Omental fat pad (tissue), 4 donors: ENCODE measurements at places on chromosomes 7 and 10. TPM values are rescaled to one million over a fixed set of nuclear protein-coding genes. Genes with fewer than 3 reads are reported as not detected.
A peak's percentile ranks its signal among the peaks of the same experiment; 100 is the strongest.

- no peak for DNase-seq
Observed at GRCh38 chr7:103538964-103539709, 93.1 kb upstream of the SLC26A5 start.

DNA sequence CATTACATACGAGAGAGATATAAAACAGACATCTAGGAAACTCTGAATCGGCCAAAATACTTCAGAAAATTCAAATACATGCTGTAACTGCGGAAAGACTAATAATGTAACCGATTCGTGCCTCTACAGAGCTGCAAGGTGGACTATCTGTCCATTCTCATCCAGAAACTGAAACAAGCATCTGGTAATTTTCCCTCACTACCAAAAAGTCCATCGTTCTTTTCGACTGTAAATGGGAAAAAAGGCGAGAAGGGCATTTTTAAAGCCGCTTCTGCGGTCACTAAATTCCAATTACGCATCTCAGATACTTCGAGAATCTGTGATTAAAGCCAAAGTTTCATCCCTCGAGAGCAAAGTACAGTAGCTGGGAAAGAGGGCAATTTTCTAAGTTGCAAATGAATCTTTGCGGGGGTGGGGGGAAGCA lies 1.3 kb downstream of the OGA start:
- no peak for DNase-seq

GRCh38 chr10:70601746-70602145 lies 795 bp downstream of the PRF1 start:
- DNase-seq = no peak

GRCh38 chr7:40571796-40572195 lies 437.0 kb downstream of the SUGCT start:
- no peak for DNase-seq

GRCh38 chr7:123401295-123401694 lies 133.1 kb downstream of the IQUB start:
- DNase-seq = no peak

GRCh38 chr7:21463524-21463923 lies 35.6 kb downstream of the SP4 start:
- DNase-seq = no peak

DNA sequence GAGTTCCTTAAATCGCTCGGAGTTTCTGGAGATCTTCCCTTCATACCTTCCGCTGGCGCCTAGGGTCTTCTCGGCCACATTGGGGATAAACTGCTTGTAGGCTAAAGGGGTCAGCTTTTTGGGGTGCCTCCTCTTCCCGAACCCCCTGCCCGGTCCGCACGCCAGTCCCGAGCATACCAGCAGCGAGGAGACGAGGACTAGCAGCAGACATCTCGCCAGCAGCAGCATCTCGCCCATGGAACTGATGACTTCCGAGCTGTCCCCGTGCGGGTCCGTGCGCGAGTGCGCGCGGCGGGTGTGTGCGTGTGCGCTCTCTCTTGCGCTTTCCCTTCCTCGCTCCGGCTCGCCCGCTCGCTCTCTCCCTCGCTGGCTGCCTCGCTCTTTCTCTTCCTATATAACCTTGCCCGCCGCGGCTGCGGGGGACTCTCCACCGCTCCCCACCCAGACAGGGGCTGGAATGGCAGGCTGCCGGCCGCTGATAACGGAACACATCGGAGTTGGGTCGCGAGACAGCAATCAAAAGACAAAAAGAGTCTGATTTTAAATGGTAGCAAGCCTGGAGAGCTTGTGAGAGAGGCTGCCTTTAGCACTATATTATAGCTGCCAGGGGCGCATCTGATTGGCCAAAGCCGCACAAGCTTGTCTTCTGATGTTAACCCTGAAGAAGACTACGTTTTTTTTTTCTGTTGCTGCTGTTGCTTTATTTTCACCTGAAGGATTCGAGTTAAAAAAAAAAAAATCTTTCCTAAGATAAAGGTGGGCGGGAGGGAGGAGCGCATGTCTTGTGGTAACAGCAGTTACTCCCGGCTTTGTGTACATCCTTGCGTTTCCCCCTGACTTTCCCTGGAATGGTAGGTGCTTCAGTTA lies at the start of gene SHH:
Gene SHH (minus strand): TSS at position 569 of the 867 bp plus-strand sequence. CDS start 341 bp downstream, at position 228.
- DNase-seq = no peak

DNA sequence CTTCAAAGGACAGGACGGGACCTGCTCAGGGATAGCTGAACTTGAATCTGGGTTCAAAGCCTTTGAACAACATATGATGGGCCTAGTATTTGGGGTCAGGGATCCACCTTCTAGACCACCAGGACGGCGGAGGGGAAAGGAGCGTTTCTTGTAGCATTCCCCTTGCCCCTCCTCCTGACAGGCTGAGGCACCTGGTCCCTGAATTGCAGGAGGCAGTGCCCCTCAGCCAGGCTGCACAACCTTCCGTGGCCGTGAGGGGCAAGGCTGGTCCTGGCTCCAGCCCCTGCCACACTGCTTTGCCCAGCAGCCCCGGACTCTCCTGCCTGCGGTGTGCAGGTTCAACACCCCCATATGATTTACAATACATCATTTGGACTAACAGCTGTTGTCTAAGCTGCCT lies 58.1 kb downstream of the INSIG1 start:
- no peak for DNase-seq

- DNase-seq = no peak
Observed at GRCh38 chr7:107463139-107464078, 6.4 kb upstream of the GPR22 start.

- DNase-seq = no peak
Observed at GRCh38 chr10:101444058-101444898, 90.3 kb downstream of the BTRC start.

GRCh38 chr10:72315611-72316385 lies 38.9 kb downstream of the DNAJB12 start:
- no peak for DNase-seq

DNA sequence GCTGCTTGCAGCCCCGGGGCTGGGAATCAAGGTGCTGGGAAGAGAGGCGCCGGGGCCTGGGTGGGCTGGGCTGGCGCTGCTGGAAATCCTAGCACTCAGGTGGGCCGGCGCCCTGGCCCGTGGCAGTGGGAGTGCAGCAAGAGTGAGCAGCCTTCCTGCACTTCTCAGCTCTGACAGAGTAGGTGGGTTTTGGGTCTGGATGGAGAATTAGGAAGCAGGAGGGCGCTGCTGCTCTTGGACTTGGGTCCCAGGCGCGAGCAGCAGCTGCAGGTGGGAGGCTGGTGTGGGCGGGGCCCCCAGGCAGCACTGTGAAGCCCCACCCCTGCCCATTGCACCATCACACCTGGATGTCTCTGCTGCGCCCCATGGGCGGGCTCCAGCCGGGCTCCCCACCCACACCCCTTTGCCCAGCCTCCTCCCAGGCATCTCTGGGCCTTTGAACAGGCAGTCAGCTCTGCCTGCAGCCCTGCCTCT lies 6.0 kb downstream of the BRI3 start:
- no peak for DNase-seq

DNA sequence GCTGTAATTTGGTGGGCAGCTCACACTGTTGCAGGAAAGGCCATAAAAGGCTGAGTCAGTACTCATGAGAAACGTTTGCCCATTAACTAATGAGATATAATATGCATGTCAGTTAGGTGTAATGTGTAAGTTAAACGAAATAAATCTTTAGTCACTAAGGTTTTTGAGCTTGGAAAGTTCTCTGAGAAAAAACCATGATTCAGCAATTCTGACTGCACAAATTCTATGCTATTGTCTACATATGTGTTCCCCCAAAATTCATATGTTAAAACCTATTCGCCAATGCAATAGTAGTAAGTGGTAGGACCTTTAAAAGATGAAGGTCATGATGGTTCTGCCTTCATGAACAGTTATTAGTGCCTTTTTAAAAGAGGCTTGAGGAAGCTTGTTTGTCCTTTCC lies 559.7 kb upstream of the LRRTM3 start:
- no peak for DNase-seq

GRCh38 chr7:74290981-74291441 lies 1.8 kb downstream of the CLIP2 start:
- DNase-seq = no peak

- DNase-seq = no peak
Observed at GRCh38 chr7:31110331-31111108, 58.4 kb downstream of the ADCYAP1R1 start.

GRCh38 chr7:27997188-27997707 lies 183.3 kb downstream of the JAZF1 start:
- no peak for DNase-seq

- DNase-seq = no peak
Observed at GRCh38 chr10:1255118-1255517, 198.9 kb downstream of the WDR37 start.

GRCh38 chr7:75798770-75799169 lies 14.8 kb downstream of the CCL24 start:
- DNase-seq = no peak

GRCh38 chr10:43872644-43873043 lies 224.0 kb upstream of the ZNF32 start:
- no peak for DNase-seq

- DNase-seq = no peak
Observed at GRCh38 chr7:143507094-143507518, 29.4 kb downstream of the TAS2R41 start.

GRCh38 chr7:45578022-45578421 lies 3.9 kb downstream of the ADCY1 start:
- DNase-seq = no peak

- DNase-seq = no peak
Observed at GRCh38 chr7:77933394-77933793, 134.8 kb downstream of the PHTF2 start.

- DNase-seq = no peak
Observed at GRCh38 chr10:5079836-5080235, 14.4 kb upstream of the AKR1C3 start.

GRCh38 chr7:116380025-116380424 lies 119.5 kb upstream of the CAV2 start:
- DNase-seq = no peak

GRCh38 chr10:103666087-103666761 lies 172.7 kb downstream of the NEURL1 start:
- DNase-seq = no peak

- DNase-seq = no peak
Observed at GRCh38 chr7:107080533-107080932, 36.0 kb downstream of the PRKAR2B start.

DNA sequence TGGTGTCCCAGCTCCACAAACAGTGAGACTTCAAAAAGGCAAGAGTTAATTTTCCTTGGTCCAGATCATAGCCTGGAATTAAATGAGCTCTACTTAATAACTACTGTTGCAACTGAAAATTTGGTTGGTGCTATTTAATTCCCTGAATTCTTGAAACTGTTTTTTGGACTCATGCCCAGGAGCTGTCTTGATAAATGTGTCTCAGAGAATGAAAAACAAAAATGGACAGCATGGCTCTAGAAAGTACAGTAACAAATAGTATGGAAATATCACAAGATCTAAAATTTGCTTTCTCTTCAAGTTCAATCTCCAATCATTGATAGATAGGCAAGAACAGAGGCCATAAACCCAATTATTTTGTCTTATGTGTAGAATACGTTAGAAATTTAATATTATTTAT lies 42.5 kb downstream of the CCDC71L start:
- no peak for DNase-seq

GRCh38 chr7:151459726-151460473 lies 20.0 kb upstream of the CRYGN start:
- peak; percentile 48 for DNase-seq

GRCh38 chr7:13880789-13881188 lies 108.7 kb downstream of the ETV1 start:
- DNase-seq = no peak

DNA sequence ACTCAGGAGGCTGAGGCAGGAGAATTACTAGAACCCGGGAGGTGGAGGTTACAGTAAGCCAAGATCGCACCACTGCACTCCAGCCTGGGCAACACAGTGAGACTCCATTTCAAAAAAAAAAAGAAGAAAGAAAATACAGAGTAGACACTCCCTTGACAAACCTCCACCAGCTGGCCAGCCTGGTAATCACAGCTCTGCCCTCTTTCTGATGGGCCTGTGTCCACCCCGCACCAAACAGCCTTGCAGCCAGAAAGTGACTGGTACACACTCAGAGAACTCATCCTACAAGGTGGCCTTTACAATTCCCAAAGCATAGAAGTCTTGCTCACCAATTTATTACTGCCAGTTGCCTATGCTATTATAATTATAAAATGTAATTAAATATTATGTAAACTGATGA lies 66.6 kb downstream of the COBL start:
- no peak for DNase-seq

- DNase-seq = no peak
Observed at GRCh38 chr7:92231-92674, 100.1 kb upstream of the FAM20C start.

DNA sequence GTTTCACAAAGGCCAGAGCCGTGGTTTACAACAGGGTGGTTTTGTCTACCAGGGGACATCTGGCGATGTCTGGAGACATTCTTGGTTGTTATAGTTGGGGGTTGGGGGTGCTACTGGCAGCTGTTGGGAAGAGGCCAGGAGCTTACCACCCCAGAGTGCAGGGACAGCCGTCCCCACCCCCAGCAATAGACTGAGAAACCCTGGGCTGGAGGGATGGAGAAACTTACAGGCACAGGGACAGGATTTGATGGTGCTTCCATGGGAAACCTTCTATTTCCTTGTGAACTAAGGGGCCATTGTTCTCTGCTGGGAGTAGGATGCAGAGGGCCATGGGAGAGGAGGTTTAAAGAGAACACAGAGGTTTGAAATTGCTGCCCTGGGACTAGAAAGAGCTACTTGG lies 10.9 kb downstream of the ADCK2 start:
- DNase-seq = no peak

- no peak for DNase-seq
Observed at GRCh38 chr7:92987538-92987937, 130.2 kb downstream of the SAMD9 start.

DNA sequence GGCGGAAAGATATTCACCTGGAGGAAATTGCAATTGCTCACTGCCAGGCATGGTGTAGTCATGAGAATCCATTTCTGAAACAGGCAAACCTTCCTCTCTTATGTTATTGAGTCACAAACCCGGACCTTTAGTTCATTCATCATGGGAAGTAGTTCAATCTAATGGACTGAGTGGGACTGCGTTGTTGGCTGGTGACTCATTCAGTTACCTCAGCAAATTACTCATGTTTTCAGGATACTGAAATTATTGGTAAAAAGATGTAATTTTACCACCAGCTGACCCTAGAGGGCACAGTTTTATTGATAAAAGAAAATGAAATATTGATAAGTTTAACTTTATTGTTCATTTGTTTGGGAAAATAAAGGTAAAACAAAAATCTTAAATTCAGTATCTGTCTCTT lies 1194.4 kb upstream of the SORCS1 start:
- no peak for DNase-seq

GRCh38 chr10:32393911-32394310 lies 47.0 kb upstream of the EPC1 start:
- DNase-seq = no peak

TCAF2 gene
- 7.7 TPM for total RNA-seq

FAM25A gene
- total RNA-seq = not detected

EGFR gene
- 87.2 TPM for total RNA-seq

ADCYAP1R1 gene
- 10.1 TPM for total RNA-seq

PTF1A gene
- total RNA-seq = not detected

IL2RA gene
- 4.4 TPM for total RNA-seq

RNF133 gene
- 1.7 TPM for total RNA-seq

CALD1 gene
- total RNA-seq = 347 TPM

ELOVL3 gene
- total RNA-seq = 1.3 TPM

DHTKD1 gene
- 28.5 TPM for total RNA-seq

NSUN6 gene
- total RNA-seq = 7.9 TPM

PRF1 gene
- 3.2 TPM for total RNA-seq

GNAT3 gene
- not detected for total RNA-seq

CNOT4 gene
- total RNA-seq = 20.0 TPM

CUBN gene
- 2.2 TPM for total RNA-seq

ZNF398 gene
- 23.5 TPM for total RNA-seq

ACSM6 gene
- not detected for total RNA-seq

CH25H gene
- 8.4 TPM for total RNA-seq

GPR37 gene
- total RNA-seq = 0.31 TPM

FAM25C gene
- total RNA-seq = not detected

SOSTDC1 gene
- not detected for total RNA-seq

EBLN1 gene
- not detected for total RNA-seq

MGMT gene
- 56.6 TPM for total RNA-seq
